ENCODE measurements at places on chromosomes 6 and 20.

DNA sequence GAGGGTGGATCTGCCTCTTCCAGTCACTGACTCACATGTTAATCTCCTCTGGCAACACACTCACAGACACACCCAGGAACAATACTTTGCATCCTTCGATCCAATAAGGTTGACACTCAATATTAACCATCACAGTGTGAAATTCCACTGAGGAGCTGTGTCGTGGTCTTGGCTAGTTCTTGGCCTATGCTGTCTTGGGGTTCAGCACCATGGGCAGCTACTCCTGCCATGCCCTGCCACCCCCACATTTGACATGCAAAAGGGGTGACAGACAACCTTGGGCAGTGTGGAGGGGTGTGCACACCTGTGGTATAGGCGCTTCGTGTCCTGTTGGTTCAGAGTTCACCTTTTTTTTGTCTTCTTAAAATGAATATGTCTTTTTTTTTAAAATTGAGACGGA is 25.8 kb downstream of the ANKRD6 start:
- DNase-seq: no peak

DNA sequence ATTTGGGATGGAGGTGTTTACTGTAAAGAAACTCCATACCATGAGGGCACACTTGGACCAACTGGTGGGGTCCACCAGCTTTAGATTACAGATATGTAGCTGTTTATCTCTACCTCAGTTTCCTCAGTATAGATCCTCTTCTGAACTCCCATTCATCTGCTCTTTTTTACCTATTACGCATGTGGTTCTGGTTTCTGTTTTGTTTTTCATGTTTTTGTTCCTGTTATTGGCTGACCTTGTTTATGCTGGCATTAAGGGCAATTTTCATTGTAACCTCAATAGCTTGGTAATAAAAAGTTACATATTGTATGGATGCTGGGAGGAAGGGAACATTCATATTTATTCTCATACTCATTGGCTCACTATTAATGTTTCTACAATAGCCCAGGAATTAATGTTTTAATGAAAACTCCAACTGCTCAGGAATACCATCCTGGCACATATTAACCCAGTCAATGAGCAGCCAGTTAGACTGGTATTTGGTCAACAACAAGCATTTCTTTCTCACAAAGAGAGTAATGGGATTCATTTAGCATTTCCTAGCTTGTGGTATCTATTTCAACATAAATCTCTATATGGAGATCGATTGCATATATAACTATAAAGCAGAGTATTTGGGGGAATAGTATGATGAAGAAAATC is 83.8 kb upstream of the FAM184A start:
- DNase-seq: no peak

DNA sequence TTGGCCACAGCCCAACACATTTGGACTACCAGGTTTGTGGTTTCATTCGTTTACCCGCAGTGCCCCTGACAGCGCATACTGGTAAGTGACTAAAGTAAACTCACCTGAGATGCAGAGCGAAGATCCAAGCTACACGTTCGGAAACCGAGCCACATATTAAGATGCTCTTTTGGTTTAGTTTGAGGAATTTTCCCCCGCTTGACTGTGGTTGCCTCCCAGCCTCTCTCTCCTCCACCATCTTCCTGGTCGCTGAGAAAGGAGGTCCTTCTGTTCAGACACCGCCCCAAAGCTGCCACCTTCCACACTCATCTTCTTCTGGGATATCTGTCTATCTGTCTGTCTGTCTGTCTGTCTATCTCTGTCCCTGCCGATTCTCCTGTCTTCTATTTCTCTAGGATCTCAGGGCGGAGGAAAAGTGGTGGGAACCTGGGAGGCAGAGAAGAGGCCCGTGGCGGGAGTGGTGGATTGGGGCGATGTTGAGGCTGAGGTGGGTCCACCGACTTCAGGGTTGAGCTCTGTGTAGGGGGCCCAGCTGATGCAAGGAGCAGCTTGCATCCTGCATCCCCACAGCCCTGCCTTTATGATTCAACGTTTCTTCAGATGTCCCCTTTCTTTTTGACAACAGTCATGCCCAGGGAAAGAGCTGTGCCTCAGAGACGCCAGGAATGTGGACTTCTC is 196.9 kb upstream of the ZNF184 start:
- DNase-seq: no peak

- no peak for DNase-seq
Measured at GRCh38 chr20:48175261-48175660, 390.0 kb upstream of the SULF2 start.

- DNase-seq: no peak
Measured at GRCh38 chr20:4470375-4470774, 251.3 kb upstream of the PRND start.

GRCh38 chr6:126182650-126183311 is 157.1 kb upstream of the CENPW start:
- DNase-seq: no peak

DNA sequence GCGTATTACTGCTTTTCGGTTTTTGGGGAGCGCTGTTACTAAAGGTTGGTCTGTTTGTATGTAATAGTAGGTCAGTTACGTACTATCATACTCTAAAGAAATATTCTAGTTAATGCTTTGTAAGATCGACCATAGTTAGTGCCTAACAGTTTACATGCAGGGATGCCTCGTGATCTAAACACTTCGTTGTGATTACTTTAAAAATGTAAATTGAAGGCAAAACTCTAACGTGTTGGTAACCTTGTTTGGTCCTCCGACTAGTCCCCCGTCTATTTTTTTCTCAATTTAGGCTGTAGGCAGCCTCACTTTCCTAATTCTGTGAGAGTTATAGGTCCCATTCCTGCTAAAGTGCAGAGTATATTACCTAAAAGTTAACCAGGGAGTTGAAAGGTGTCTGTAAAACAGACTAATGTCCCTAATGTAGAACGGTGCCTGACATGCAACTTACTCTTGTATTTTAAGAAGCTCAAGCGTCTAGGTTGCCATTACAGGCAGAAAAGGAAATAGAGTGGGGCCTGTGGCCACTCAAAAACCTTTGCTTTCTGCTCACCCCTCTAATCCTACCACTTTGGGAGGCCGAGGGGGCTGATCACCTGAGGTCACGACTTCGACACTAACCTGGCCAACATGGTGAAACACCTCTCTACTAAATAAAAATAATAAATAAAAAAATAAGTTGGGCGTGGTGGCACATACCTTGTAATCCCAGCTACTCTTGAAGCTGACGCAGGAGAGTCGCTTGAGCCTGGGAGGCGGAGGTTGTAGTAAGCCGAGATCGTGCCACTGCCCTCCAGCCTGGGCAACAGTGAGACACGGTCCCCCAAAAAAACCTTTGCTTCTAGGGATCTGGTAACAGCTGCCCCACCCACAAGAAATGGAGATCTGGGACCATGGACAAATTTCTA is 37.8 kb downstream of the HFE start:
- DNase-seq: no peak

GRCh38 chr6:143999406-143999805 is 8.7 kb downstream of the PLAGL1 start:
- DNase-seq: no peak

DNA sequence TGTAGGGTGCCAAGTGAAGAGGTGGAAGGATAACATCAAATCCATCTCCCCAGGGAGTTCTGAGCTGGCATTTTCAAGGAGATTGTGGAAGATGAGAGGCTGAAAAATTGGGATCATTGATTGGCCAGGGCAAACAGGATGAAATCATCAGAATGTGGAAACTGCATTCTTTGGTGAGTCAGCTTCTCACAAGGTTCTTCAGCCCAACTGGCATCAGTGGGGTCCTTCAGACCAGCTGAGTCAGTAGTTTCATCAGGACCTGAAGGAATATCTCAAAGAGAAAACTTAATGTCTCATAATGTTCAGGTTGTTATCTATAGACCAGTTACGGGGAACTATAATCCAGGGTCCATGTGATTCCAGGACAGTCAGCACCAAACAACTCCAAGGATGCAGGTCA is 195.8 kb downstream of the HAO1 start:
- no peak for DNase-seq

DNA sequence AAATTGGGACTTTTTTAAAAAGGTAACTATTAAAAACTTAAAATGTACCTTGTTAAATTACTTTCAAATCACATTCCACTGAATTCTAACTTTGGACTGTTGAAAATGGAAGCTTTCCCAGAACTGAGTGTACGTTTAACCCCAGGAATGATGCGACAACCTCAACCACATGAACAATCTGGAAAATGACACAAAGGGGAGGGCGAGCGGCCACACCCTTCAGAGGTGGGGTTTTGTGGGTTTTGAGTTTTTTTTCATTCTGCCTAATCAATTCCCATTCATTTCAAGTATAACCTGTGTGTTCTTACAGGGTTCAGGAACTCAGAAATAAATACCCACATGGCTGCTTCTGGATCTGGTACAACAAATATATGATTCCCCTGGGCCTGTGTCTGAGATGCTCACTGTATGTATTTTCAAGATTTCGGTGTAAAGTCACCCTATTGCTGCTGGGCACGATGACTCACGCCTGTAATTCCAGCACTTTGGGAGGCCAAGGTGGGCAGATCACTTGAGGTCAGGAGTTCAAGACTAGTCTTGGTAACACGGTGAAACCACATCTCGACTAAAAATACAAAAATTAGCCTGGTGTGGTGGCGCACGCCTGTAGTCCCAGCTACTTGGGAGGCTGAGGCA is 21.6 kb downstream of the CNKSR3 start:
- DNase-seq: peak; percentile 36

GRCh38 chr6:108242721-108243120 is 18.1 kb downstream of the SNX3 start:
- no peak for DNase-seq

DNA sequence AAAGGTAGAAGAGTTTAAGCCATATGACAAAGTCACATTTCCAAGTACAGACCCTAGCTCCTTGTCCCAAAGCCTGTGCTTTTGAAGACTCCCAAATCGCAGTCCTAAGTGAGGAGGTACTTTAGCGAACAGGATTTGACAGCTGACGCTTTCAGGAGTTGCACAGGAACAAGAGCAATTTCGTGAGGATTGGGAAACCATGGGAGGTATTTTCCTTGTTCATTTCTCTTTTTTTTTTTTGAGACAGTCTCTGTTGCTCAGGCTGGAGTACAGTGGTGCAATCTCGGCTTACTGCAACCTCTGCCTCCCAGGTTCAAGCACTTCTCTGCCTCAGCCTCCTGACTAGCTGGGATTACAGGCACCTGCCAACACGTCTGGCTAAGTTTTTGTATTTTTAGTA is 150.6 kb downstream of the MTHFD1L start:
- no peak for DNase-seq

DNA sequence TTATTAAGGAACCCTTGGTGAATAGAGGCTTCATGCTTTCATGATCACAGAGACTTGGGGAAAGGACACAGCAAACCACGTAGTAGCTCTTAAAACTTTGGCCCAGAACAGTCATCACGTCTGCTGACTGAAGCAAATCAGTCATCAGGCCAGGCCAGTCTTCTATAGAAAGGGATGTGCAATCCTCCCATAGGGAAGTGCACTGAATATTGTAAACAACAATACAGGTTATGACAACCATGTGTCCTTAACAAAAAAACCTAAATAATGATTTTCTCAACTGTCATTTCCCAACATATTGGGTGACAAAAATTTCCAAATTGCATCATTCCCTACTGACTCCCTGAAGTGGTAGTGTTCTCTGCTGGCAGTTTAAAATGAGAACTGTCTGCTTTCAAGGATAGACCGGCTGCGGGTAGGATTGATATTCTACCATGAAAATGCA is 388.2 kb upstream of the CITED2 start:
- DNase-seq: no peak

DNA sequence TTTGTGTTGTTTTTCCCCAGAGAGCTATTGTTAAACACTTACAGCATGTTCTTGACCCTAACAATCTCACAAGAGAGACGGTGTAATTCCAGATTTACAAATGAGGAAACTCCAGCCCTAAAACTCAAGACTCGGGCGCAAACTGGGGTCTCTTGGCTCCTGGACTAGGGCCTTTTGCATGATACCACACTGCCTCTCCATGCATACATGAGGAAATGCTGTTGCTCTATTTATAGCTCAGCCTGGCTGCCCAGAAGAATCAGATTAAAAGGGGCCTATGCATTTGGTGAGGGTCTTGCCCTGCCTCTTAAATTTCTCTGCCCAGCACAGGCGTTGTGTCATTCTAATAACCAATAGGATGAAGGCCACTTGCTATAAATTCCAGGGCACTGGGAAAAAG is 30.5 kb upstream of the SNRPB2 start:
- no peak for DNase-seq

DNA sequence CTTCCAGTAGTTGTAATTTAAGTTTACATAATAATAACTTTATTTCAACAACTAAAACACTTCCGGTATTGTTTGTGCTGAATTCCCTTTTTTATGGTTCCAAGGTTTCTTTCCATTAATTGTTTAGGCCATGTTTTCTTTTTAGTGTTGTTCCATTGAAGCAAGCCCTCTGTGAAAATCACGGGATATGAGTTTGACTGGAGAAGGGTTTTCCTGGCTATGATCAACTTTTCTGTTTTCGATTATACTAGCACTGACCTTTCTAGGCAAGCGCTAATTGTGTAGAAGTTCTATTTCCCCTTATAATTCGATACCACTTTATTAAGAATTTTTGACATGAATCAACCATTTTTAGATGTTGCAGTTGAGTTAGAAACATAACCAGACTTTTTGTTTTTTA is 2.4 kb downstream of the LAMA2 start:
- DNase-seq: no peak

DNA sequence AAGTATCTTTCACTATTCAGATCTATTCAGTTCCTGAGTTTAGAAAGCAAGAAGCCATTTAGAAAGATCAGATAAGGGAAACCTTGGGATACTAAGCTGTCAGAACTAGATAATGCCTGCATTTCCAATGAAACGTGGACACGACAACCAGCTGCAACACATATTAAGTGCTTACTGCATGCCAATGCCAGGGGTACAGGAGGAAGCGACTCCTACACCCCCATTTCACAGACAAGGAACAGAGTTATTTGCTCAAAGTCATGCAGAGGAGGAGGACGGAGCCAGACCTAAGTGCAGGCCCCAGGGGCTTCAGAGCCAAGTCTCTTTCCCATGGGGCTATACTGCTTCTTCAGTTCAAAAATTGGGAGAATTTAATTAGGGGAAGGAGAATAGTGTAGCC is 62.4 kb downstream of the PREX1 start:
- DNase-seq: no peak

GRCh38 chr6:94953867-94954631 is 623.3 kb upstream of the MANEA start:
- no peak for DNase-seq

DNA sequence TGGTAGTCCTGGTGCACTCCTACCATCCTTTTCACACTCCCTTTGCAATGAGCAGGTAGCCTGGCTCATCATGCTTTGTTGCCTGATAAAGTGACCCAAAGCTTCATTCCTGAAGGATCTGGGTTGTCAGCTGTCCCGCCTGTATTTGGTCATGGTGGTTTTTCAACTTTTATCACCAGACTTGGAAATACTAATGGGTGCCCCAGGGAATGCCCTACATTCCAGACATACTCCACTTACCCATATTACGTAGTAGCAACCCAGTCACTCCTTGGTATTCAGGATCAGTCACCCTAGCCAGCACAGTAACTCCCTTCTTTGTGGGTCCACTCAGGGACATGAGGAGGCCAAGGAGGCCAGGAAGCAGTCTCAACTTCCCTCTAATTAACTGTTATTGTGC is 199.2 kb downstream of the MAFB start:
- DNase-seq: no peak
